Stimulated activated memory B cell treated with anti-CD40 and anti-IgM and Interleukin-4, amounts not matched to agents 10 μg/mL and 1 μg/mL and 100 μg/mL, for 72 hours (primary cell): ENCODE measurements at places on chromosomes 1 and 21.

- no peak for ATAC-seq
Measured at GRCh38 chr1:111602974-111603373, 16.6 kb upstream of the RAP1A start.

GRCh38 chr1:161379071-161379470, 11.4 kb upstream of the CFAP126 start:
- ATAC-seq = no peak

GRCh38 chr21:29351691-29352090, 53.0 kb downstream of the BACH1 start:
- ATAC-seq = no peak

DNA sequence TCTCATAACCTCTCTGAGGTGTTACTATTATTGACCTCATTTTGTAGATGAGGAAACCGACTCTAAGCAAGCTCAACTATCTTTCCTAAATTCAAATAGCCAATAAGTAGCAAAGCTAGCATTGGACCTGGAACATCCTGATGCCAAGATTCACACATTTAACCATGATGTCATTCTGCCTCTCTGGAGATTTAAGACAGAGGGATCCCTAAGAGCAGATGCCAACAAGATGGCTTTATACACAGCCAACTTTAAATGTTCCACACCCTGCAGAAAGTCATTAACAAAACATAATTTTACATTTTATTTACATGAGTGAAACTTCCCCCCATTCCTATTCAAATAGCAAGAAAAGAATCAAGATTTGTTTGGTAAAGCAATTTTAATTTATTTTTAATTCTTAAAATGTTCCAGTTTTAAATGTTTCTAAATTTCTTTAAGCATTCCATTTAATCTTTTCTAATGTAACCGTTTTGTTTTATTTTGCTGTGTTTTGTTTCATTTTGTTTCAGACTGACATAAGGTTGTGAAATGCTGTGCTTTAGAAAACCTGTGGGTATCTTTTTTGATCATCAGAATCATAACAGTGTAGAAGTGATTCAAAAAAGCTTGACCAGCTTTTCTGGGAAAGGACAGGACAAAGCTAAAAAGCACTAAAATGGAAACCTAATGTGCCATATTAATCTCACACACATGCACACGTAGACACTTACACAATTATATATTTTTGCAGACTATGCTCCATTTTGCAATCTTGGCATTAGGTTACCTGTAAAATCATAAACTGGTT, 7.6 kb upstream of the VAV3 start:
- no peak for ATAC-seq

- ATAC-seq = no peak
Measured at GRCh38 chr1:226092965-226093364, 30.4 kb downstream of the H3-3A start.

- ATAC-seq = peak; percentile 93
Measured at GRCh38 chr1:107450899-107451664, 310.2 kb downstream of the NTNG1 start.

DNA sequence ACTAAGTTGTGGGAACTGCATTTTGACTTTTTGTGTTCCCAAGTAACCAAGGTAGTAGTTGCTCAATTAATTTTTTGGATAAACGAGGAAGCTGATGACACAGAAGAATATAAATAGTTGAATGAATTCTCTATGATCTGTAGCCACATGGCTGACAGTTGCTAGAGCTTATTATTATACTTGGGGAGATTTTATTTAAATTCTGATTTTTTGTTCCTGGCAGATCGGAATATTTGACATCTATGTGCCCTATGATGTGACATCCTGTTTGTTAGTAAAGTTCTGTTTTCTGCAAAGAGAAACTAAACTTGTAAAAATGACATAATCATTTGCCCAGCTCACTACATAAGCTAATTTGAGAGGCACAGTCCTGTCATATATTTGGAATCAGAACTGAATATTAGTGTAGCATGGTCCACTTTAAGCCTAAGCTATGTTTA, 9.7 kb upstream of the LYST start:
- no peak for ATAC-seq

DNA sequence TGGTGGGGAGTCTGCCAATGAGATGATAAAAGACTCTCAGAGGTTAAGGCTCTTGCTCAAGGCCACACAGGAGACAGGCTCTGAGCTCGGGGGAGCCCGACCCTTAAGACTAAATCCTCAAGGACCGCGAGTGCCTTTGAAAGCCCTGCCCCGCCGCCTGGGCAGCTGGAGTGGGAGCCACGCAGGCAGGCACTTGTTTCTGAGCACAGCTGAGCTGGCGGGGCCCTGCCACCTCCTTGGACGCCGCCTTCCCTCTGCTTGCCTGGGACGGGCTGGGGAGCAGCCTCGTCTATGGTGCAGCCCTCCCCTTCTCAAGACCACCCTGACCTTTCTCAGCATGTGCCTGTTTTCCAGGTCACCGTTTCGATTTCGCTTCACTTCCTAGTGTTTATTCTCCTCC, 169.3 kb downstream of the CAMTA1 start:
- ATAC-seq = no peak

GRCh38 chr1:110324667-110325066, 14.5 kb upstream of the RBM15 start:
- ATAC-seq = no peak

DNA sequence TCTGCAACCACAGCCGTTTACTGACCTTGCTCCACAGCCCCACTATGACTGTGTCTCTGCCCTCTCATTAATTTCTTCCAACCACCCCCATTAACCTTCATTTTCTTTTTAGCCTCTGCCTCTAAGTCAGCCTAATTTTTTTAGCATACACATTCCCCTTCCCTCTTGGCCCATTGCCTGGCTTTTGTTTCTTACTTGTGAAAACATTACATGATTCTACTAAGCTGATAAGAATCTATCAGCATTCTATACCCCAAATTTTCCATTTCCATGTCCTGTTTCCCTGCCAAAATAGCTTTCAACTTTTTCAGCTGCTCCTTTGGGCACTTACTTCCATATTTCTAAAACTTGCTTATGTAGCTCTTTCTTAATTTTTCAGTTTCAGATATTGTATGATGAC, 79.8 kb downstream of the PCP4 start:
- no peak for ATAC-seq
